Inflammatory macrophage treated with lipopolysaccharide for 4 hours (primary cell): ENCODE measurements at places on chromosomes 13 and 19.

DNA sequence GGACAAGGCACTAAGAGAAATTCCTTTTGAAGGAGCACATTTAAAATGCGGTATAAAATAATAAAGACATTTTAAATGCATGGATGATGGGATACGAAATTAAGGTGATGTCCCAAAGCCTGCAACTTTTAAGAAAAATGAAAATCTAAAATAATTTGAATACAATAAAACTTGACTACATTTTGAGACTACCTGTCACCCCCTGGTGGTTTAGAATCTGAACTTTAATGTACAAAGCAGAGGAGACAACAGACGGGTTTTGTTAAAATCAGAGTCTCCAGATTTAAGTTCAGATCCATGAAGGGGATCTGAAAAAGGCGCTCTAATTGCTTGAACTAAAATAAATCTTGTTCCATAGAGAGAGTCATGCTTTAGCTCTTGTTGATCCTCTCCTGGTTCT, 1129.3 kb upstream of the PCDH20 start:
- no peak for DNase-seq

- DNase-seq: no peak
Measured at GRCh38 chr13:49749848-49750247, 42.6 kb downstream of the KPNA3 start.

DNA sequence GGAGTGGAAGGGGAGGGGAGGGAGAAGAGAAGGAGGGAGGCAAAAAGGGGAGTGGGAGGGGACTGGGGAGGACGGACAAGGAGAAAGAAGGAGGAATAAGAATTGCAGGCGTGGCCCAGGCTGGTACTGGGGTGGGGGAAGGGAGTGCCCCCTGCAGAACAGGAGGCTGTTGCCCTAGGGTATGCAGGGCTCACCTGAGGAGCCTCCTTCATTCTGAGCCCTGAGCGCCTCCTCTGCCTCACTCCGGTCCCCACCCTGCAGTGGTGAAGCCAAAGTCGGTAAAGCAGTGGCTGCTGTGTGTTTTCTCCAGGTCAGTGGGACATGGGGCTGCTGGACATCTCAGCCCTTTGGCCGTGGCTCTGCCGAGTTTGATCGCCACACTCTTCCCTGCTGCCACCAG, 9.1 kb upstream of the CDC16 start:
- no peak for DNase-seq

DNA sequence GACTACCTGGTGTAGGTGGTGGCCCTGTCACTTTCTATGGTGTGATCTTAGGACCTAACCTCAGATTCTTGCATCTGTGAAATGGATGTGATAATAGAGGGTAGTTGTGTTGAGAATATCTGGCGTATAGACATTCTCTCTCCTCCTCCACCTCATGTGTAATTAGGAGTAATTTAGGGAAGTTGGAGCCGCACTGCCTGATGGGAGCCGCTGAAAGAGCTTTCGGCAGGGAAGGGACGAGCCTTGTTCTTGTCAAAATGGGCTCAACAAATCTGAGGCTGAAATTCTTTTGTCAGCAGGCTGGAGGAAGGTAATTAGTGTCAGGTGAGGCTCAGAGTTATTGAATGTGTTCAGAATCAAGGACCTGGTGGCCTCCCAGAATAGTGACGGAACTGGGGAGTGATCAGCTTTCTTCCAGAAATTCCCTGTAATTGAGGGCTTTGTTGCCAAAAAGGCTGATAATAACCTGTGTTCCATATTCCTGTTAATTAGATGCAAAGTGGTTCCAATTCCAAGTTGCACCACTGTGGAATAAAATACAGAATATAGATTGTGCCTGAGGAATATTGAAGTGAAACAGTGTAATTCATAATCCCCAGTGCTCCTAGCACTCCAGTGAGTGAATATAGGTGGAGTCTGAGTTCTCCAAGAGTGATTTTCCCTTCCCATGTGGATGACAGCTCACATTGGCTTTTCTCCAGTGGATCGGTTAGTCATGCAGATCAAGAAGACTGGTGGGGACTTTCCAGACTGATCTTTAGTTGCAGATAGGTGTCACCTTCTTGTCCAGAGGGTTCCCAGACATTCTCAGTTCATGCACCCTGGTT, 47.5 kb downstream of the SPATA13 start:
- no peak for DNase-seq

DNA sequence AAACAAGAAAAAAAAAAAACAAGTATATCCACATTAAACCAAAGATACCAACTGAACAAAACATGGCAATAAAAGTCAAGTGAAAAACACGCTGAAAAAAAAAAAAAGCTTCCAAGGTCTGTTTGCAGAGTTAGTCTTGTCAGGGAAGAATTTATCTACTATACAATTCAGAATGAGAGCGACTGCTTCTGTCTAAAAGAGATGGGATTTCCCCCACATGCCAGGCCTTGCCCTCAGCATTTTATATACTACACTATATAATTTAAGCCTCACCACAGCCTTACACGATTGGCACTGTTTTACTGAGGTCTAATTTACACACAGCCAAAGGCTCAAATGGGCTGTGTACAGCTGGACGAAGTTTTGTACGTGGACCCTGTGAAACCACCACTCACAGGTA, 67.3 kb downstream of the FOXO1 start:
- DNase-seq: no peak

DNA sequence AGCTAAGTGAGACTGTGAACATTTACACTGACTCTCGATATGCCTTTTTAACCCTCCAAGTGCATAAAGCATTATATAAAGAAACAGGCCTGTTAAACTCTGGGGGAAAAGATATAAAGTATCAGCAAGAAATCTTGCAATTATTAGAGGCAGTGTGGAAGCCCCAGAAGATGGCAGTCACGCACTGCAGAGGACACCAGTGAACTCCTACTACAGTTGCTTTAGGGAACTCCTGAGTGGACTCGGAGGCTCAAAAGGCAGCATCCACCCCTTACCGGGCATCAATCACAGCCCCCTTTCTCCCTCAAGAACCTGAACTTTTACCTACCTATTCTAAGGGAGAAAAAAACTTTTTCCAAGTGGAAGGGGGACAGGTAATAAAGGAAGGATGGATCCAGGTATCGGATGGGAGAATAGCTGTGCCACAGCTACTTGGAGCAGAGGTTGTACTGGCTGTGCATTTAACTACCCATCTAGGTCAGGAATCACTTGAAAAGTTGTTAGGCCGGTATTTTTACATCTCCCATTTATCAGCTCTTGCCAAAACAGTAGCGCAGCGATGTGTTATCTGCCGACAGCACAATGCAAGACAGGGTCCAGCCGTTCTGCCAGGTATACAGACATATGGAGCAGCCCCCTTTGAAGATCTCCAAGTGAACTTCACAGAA, 80.1 kb downstream of the ZNF486 start:
- DNase-seq: no peak

DNA sequence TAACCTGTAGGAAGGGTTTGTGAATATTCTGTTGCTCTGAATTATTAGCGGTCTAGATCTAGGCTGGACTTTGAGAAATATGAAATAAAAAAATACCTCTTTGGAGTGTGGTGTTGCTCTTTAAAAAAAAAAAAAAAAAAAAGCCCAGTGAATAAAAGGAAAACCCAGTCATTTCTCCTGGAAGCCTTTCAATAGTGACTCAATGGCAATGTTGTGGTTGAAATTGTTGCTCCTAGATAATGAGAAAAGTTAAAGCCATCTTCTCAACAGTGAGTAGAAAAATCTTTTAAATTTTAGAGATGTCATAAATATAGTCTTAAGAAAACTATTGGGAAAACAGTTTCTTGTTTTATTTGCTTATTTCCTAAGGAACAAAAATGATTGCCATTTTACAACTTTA, 135.3 kb downstream of the RFC3 start:
- no peak for DNase-seq

DNA sequence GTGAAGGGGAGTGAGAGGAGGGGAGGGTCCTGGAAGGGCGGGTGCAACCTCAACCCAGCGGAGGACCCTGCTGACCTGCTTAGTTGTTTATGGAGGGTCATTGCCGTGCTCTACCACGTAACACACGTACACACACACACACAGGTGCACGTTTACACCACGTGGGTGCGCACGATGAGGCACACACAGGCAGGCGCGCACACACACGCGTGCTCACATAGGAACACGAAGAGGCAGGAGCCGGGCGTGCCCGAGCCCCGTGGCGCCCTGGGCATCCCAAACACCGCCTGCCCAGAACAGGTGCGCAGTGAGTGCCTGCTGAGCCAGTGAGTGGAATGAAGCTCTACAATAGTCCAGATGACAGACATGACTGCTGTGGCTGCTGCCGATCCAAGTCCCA, 11.2 kb upstream of the MADCAM1 start:
- DNase-seq: no peak

DNA sequence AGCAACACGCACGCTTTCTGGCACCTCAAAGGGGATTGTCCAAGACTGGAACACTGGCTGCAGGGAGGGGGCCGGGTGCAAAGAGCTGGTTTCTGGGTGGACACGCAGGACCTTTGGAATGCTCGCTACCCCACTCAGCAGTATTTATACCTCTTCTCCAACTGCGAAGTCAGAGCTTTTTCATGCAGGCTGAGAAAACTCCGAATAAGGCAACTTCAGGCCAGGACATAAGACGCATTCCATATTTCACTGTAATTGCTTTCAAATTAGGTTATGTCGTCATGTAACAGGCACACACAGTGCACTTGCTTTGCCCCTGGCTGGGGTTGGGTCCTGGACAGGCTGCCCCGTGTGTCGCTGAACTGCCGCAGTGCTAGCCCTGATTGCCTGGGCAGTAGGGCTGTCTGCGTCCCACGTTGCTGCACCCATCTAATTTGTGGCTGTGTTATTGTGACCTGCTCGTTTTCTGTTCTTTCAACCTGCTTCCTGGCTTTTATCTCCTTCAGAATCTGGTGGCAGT, 44.5 kb downstream of the ACTN4 start:
- no peak for DNase-seq

GRCh38 chr13:38905861-38906260, 84.8 kb downstream of the STOML3 start:
- no peak for DNase-seq

- no peak for DNase-seq
Measured at GRCh38 chr19:5189318-5189607, 151.3 kb downstream of the PTPRS start.

GRCh38 chr13:41930154-41930553, 30.8 kb downstream of the VWA8 start:
- no peak for DNase-seq

DNA sequence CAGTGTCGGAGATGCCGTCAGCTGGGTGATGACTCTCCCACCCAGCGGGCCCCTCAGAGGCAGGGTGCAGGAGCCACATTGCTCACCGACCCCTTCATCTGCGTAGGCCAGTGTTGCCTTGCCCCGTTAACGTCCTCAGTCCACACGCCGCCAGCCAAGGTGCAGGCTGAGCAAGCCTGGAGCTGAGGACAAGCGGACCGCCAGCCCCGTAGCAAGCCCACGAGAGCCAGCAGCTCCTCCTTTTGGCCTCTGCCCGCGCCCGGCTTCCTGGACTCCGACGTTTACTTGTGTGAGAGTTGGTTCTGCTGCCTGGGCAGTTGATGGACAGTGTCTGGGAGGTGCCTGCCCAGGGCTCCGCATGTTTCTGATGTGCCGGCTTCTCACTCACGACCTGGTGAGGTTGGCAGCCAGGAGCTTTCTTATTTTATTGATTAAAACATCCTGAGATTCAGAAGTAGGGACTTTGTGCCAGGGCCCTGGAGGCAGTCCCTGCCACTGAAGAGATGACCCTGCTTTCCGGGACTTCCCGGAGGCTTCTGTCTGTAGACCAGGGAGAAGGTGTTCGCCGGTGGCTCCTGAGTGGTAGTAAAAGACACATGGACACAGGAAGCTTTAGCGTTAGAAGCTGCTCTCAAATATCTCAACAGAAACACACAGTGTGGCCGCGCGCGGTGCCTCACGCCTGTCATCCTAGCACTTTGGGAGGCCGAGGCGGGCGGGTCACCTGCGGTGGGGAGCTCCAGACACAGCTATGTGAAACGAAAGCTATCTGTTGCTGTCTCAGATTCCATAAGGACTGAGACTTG, 5.8 kb downstream of the DAZAP1 start:
- DNase-seq: no peak

- peak; percentile 95 for DNase-seq
Measured at GRCh38 chr19:13207846-13208671, 57.8 kb downstream of the IER2 start.

- peak; percentile 89 for DNase-seq
Measured at GRCh38 chr19:43784981-43785808, 4.4 kb upstream of the KCNN4 start.

DNA sequence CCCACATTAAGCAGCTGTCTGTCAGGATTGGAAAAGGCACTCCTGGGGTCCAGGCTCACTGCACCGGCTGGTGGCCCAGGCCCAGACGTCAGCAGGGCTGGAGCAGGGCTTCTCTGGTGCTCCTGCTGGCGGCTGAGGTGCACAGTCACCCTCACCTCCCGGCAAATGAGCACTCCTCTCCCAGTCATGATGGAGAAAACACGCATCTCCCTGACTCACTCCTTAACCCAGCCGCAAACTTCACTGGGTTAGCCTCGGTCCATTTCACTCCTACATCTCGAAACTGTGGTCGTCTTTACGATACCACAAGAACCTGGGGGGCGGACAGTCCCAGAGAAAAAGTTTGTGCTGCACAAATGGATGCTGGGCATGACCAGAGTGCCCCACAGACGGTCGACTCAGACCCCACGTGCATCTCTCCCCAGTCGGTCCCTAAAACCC, 3.3 kb upstream of the RASA3 start:
- no peak for DNase-seq

DNA sequence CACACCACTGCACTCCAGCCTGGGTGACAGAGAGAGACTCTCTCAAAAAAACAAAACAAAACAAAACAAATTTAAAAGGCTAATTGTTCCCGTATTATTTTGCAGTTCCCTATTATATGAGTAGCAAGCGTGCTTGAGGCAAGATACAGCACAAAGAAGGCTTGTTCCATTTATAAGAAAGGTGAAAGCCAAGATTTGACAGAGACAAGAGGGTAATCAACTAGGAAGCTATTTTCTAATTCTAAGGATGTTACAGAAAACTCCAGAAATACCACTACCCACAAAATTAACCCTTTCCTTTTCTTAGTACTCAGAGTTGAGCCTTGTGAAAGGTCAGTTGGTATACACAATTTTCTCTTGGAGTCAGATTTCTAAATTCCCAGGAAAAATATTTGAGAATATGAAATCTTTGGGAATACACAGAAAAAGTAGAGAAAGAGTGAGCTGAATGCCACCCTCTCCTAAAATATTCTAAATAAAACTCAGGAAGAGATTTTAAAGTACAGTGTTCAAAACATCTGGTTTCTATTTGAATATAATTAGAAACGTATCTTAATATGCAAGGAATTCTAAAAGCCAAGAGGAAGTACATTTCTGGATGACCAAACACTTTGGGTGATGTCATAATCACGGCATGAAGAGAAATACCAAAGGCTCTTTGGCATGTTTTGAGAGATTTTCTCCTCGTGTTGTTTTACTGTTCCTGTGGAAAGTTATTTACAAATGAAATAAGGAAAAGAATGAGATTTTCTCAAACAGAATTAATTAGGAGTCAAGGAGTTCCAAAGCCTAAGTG, 63.0 kb upstream of the FLT1 start:
- DNase-seq: peak; percentile 79

GRCh38 chr13:104011505-104012241, 945.5 kb upstream of the SLC10A2 start:
- no peak for DNase-seq
